Naive thymus-derived CD4-positive, alpha-beta T cell (primary cell): ENCODE measurements at places on chromosomes 1 and 21. TPM values are rescaled to one million over a fixed set of nuclear protein-coding genes. Genes with fewer than 3 reads are reported as not detected.

Gene C4BPA
- not detected for total RNA-seq

DNA sequence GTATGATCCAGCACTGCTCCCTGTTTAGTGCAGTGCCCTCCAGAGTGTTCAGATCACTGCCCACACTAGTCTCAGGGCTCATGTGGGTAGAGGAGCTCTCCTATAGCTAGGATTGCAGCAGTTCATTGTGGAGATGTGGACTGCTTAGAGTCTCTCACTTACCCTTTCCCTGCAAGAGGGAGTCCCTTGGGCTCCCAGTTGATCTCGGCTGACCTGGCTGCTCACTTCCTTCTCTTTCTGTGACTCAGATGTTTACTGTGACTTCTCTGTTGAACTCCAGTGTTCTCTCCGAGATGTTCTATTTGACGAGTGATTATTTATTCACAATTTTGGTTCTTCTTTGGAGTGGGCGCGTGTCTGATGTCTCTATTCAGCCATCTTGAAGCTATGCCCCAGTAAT is 141.9 kb downstream of the PTBP2 start:
- no peak overlapping the region for H3K4me3 ChIP-seq
- no peak for DNase-seq
- H3K36me3 ChIP-seq = no peaks in the 10 kb centered on the region
- H3K27ac ChIP-seq = no peak overlapping the region

Gene NTMT2
- total RNA-seq = not detected

Gene TACSTD2
- total RNA-seq = 0.42 TPM

Gene LCE6A
- not detected for total RNA-seq

Gene SLC35F3
- total RNA-seq = 0.11 TPM
